COR-L47 (cell line): ENCODE measurements at places on chromosomes 1 and 21.
A peak's percentile ranks its signal among the peaks of the same experiment; 100 is the strongest.

- DNase-seq = no peak
Measured at GRCh38 chr1:232968391-232968790, 18.0 kb downstream of the NTPCR start.

- no peak for DNase-seq
Measured at GRCh38 chr21:32143241-32143939, 135.5 kb downstream of the MIS18A start.

DNA sequence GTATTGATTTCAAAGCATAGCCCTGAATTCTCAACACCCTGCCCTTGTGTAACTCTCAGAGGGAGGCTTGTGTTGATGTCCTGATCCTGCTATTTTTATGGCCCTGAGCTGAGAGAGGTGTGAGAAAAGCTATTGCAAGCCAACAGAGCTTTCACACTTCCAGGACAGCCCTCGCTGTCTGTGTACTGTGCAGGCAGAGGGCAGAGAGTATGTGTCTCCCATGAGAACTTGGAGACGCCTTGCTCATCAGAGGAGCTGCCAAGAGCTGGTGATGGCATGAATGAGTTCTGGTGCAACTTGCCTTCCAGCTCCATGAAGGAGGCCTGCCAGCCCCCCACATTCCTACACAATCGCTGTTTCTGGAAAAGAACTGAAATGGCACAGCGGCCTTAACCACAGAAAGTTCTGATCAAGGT is 144.1 kb upstream of the AJAP1 start:
- DNase-seq = no peak

DNA sequence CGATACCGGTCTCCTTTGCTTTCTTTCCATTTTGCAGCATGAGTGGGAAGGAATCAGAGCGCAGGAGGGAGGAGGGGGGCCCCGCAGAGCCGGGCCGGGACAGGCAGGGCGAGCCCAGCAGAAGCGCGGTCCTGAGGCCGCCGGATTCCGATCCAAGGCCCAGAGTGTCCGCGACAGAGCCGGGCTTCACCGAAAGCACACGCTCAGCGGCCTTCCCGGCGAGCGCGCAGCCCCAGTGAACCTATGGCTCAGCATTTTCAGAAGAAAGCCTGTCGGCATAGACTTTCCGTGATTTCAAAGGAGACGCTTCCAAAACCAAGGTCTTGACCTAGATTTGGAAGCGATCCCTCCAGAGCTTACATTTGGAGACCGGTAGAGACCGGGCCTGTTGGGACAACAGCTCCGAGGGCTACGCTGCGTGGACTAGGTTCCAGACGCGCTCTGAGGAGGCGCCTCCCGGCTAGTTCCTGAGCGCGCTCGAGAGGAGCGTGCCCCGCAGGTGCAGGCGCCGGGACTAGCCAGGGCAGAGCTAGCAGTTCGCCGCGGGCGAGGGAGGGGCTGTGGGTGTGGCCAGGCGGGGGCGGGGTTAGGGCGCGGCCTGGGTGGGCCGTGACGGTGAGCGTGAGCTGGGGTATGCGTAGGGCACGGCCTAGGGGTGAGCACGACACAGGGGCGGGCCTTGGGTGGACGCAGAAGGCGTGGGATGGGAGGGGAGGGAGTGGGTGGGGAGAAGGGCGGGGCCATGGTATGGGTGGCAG is 27.8 kb upstream of the PRSS38 start:
- DNase-seq = peak; percentile 94

GRCh38 chr1:185603158-185603557 is 131.0 kb upstream of the HMCN1 start:
- no peak for DNase-seq
